K562 (cell line): ENCODE measurements at places on chromosomes 11 and 22. TPM values are rescaled to one million over a fixed set of nuclear protein-coding genes. Genes with fewer than 3 reads are reported as not detected.

DNA sequence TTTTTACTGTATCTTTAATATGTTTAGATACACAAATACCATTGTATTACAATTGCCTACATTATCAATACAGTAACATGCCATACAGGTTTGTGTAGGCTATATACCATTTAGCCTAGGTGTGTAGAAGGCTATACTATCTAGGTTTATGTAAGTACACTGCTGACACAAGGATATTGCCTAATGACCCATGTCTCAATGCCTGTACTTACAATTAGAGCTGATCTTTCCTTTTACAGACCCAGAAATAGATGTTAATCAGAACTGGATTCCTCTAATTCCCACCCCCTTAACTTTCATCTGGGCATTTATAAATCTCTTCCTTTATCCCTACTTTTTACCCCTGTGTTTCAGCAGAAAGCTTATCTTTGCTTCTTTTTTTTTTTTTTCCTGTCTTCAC is 229.5 kb downstream of the METTL15 start:
- H3K27ac ChIP-seq: no peak overlapping the region
- DNase-seq: no peak
- no peaks in the 10 kb centered on the region for H3K27me3 ChIP-seq
- no peak overlapping the region for H3K4me3 ChIP-seq
- no peaks in the 10 kb centered on the region for H3K4me1 ChIP-seq
- H3K36me3 ChIP-seq: no peaks in the 10 kb centered on the region

- peaks cover 2% of the 10 kb centered on the region; the same call in 1 of the 2 replicates for H3K27me3 ChIP-seq
- no peak overlapping the region for H3K27ac ChIP-seq
- no peak for DNase-seq
- no peaks in the 10 kb centered on the region for H3K36me3 ChIP-seq
- no peaks in the 10 kb centered on the region for H3K4me1 ChIP-seq
These were observed 38.7 kb downstream of the KCNJ1 start for GRCh38 chr11:128828350-128828749.

The NLRP14 gene
- 0.65 and 0.73 TPM in 2 replicates for total RNA-seq

- H3K36me3 ChIP-seq: no peaks in the 10 kb centered on the region
- no peaks in the 10 kb centered on the region for H3K27me3 ChIP-seq
- DNase-seq: peak; percentile 6
- H3K4me3 ChIP-seq: no peak overlapping the region
- no peak overlapping the region for H3K27ac ChIP-seq
- no peaks in the 10 kb centered on the region for H3K4me1 ChIP-seq
These were observed 258.3 kb downstream of the LRRC4C start for GRCh38 chr11:41201156-41201555.

The FAM83F gene
- total RNA-seq: 0.07 and 0.13 TPM in 2 replicates

GRCh38 chr22:28894334-28894733 is 11.0 kb downstream of the ZNRF3 start:
- DNase-seq: no peak
- H3K4me1 ChIP-seq: peaks cover 6% of the 10 kb centered on the region; the same call in 1 of the 3 replicates
- no peaks in the 10 kb centered on the region for H3K27me3 ChIP-seq
- no peaks in the 10 kb centered on the region for H3K36me3 ChIP-seq
- H3K27ac ChIP-seq: no peak overlapping the region

GRCh38 chr11:27702811-27703210 is 2.6 kb upstream of the BDNF start:
- no peak overlapping the region for H3K4me3 ChIP-seq
- H3K4me1 ChIP-seq: peaks cover 4% of the 10 kb centered on the region
- DNase-seq: no peak
- H3K27me3 ChIP-seq: no peaks in the 10 kb centered on the region

DNA sequence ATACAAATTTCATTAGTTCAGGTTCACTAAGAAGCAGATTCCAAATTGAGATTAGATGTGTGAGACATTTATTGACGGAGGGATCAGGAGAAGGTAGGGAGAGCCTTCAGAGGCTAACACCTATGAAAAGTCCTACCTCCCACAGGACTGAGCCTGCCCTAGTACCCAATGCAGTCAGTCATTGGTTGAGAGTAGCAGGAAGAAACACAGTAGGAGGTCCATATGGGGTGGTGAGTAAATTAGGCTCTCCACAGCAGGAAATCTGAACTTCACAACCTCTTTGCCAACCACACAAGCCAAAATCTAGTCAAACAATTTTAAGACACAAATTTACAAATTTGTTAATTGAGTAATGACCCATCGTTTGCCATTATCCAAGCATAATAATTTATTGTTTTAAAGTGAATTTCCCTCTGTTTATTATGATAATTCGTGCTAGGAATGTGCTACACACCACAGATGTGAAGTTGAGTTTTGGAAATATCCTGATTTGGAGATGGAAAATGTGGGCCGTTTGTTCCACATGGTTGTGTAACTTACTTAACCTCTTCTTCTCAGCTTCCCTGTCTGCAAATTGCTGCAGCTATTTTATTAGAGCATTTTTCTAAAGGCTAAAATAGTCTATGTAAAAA is 542.1 kb downstream of the ETS1 start:
- no peak for DNase-seq
- no peak overlapping the region for H3K4me3 ChIP-seq
- no peak overlapping the region for H3K27ac ChIP-seq
- no peaks in the 10 kb centered on the region for H3K4me1 ChIP-seq

DNA sequence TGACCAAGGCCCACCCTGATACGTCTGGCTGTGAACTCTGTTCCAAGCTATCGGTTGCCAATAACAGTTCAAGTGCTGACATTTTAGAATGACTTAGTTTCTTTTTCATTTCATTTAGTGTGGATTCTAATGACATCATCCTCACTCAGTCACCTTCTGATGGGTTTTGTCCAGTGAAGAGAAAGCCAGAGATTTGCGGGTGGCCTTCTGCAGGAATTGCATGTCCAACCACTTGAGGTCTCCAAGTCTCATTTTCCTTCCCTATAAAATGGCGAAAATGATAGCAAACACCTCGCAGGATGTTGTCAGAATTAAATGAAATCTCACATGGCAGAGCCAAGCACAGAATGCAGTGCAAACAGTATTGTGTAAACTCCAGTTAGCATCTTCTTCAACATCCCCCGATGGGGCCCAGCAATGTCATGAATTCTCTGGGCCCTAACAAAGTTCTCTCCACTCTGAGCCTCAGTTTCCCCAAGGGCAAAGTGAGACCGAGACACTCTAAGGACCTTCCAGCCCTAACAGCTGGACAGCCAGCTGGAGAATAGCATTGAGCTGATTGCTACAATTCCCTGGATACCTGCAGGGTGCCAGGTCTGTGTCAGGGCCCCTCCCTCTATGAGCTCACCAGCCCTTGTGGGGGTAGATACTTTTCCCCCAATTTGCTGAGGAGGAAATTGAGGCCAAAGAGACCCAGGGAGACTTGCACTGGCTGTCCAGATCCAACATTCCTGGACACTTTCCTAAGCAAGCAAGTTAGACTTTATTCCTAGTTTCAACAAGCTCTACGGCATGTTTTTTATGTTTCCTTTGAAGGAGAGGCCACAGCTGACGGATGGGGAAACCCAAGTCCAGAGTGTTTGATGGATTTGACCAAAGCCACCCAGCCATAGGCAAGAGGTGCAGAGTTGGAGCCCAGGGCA is 286.7 kb downstream of the MN1 start:
- H3K36me3 ChIP-seq: no peaks in the 10 kb centered on the region
- no peak for DNase-seq
- H3K27ac ChIP-seq: no peak overlapping the region
- H3K4me3 ChIP-seq: no peak overlapping the region
